ENCODE measurements at places on chromosomes 4 and X. TPM values are rescaled to one million over a fixed set of nuclear protein-coding genes. Genes with fewer than 3 reads are reported as not detected.

The TASL gene
- total RNA-seq, result not detected

The GRID2 gene
- total RNA-seq, result 26.8 TPM

The FRMPD3 gene
- 1.7 TPM for total RNA-seq

The NEK1 gene
- total RNA-seq, result 12.7 TPM

The GUCY1A1 gene
- total RNA-seq, result 0.20 TPM

The XPNPEP2 gene
- 0.07 TPM for total RNA-seq

The PDGFRA gene
- 3.3 TPM for total RNA-seq

The DGKK gene
- 2.9 TPM for total RNA-seq

The PPP2R2C gene
- total RNA-seq, result 9.4 TPM

The SATL1 gene
- total RNA-seq, result 0.22 TPM

The ENPEP gene
- total RNA-seq, result 0.39 TPM

The TMPRSS11D gene
- total RNA-seq, result not detected

The VSIG4 gene
- 0.25 TPM for total RNA-seq

The VGLL1 gene
- not detected for total RNA-seq

The MGAT4D gene
- total RNA-seq, result not detected

The NSUN7 gene
- 28.9 TPM for total RNA-seq

The SMARCAD1 gene
- total RNA-seq, result 48.7 TPM

The PAGE5 gene
- not detected for total RNA-seq

The SYN1 gene
- 7.1 TPM for total RNA-seq

The GPR119 gene
- not detected for total RNA-seq

The ETDA gene
- not detected for total RNA-seq

All from WTC11 (cell line).